ENCODE measurements at places on chromosomes 3 and 15.
A peak's percentile ranks its signal among the peaks of the same experiment; 100 is the strongest.

GRCh38 chr3:55629432-55629831 is 142.3 kb upstream of the WNT5A start:
- no peak for DNase-seq

- no peak for DNase-seq
Measured at GRCh38 chr15:57343048-57343447, 33.3 kb upstream of the CGNL1 start.

DNA sequence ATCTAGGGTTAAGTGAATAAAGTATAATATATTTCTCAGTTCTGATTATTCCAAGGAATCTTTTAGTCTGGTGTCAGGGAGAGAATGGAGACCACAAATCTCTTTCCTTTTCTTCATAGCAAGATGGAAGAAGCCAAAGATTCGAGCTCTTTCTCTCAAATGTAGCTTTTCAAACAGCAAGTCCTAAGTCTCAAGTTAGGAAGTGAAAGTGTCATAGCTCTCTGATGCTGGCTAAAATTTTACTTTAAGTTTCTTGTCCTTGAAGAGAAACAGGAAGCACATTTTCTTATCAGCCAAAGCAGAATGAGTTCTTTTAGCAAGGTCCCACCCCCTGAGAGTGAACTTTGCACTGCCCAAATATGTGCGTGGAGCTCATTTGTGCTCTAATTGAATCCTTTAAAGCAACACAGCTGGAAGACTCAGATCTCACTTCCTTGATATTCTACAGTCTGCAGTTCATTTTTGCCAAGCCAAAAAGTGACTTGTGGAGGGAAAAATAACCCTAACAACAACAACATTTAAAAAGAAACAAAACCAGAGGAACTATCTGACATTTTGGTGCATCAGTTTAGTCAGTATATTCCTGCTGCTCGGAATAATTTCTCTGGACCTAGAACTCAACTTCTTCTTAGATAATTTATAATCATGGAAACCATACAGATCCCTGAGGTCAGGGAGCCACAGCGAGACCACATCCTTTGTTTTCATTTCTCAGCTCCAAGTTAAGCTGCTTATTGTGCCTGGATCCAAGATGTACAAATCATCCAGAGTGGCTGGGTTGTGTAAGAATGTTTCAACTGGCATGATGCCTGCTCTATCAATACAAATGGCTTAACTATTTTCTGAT is 238.7 kb upstream of the P2RY1 start:
- peak; percentile 15 for DNase-seq

- no peak for DNase-seq
Measured at GRCh38 chr15:86316216-86316615, 236.5 kb downstream of the AGBL1 start.

- DNase-seq, result no peak
Measured at GRCh38 chr3:24479816-24480215, 14.8 kb downstream of the THRB start.

DNA sequence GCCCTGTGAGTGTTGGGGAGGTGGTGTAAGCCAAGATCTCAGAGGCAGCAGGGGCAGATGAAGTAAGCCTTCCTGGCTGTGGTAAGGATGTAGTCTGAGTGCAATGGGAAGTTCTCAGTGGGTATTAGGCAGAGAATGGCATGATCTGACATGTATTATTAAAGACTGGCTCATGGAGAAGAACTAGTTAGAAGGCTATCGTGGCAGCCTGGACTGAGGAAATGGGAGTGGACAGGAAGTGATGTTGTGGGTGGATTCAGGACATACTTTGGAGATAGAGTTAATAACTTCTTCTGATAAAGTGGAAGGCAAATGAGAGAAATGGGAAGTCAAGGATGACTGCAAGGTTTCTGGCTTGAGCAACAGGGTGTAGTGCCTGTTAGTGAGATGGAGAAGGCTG is 250.9 kb upstream of the CFAP20DC start:
- peak; percentile 11 for DNase-seq

DNA sequence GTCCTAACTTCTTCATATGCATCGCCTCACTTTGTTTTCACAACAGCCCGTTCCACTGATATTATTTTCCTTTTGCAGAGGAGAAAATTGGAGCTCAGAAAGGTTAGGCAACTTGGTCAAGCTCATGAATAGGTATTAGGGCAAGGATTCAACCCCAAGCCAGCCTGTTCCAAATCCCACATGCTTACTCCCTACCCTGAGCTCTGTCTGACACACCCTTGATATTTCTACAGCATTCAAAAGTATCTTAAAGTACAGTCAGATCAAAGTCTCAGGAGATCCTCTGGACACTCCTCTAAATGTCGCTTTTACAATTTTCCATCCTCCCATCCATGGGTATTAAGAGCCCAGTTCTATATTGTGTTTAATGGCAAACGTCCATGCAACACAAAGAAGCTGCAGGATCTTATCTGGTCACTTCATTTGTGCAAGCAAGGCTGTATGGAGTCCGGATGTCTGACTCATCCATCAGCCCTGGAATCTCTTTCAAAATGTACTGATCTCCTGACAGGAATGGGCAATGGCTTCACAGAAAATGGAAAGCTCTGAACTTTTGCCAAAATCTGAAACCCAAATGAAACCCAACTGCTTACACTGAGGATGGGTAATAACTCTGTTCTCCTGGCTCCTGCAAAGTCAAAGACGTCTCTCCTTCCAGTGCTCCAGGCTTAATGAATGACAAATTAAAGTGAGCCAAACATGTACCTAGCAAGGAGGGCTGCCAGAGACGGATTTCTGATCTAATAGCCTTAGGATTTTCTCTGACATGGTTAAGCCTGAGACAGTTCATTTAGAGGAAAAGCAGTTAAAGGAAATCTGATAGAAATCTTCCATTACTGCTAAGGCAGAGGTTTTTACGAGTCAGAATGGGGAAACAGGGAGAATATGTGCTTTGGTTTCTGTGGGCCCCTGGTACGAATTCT is 230.9 kb upstream of the RORA start:
- no peak for DNase-seq

- DNase-seq, result peak; percentile 46
Measured at GRCh38 chr3:149473357-149474249, 894 bp upstream of the TM4SF4 start.

GRCh38 chr3:30082652-30083051 is 523.7 kb upstream of the TGFBR2 start:
- DNase-seq, result no peak

DNA sequence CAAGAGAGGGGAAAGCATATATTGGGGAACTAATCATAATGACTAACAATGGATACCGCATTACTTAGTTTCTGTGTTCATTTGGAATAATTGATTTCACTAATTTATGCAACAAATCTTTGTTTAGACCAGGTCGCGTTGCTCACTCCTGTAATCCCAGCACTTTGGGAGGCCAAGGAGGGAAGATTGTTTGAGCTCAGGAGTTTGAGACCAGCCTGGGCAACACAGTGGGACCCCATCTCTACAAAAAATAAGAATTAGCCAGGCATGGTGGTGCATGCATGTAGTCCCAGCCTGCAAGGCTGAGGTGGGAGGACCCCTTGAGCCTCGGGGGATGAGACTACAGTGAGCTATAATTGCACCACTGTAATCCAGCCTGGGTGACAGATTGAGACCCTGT is 585.7 kb upstream of the CBLB start:
- no peak for DNase-seq

GRCh38 chr3:116815831-116816588 is 106.4 kb downstream of the TUSC7 start:
- no peak for DNase-seq

GRCh38 chr15:25508369-25509002 is 69.7 kb upstream of the UBE3A start:
- DNase-seq, result no peak

DNA sequence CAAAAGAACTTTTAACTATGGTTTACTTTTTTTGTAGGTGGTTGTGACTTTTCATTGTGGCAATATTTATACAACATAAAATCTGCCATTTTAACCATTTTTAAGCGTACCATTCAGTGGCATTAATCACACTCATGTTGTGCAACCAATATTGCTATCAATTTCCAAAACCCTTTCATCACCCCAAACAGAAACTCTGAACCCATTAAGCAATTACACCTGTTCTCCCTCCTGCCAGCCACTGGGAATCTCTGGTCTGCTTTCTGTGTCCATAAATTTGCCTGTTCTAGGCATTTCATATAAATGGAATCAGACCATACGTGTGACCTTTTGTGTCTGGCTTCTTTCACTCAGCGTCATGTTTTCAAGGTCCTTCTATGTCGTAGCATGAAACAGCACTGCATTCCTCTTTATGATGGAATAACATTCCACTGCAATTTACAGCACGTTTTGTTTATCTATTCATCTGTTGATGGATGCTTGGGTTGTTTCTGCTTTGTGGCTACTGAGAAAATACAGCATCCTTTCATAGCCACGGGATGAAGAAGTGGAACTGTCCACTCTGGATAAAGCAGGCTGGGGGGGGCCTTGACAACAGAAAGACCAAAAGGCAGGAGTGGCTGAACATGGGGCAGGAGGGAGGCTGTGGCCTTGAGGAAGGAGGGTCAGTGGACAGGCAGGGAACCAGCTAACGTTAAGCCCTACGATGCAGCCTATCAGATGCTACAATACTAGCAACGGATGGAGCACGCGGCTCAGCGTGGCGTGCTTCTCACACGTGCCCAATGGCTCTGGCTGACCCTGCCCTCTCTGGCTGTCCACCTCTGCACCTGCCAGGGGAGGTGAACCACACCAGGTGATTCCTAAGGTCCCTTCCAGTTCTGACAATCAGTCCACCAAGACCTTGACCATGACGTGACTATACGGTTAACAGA is 110.9 kb downstream of the SEC22A start:
- DNase-seq, result no peak

GRCh38 chr3:196528639-196529233 is 13.6 kb upstream of the SMCO1 start:
- DNase-seq, result peak; percentile 57

- no peak for DNase-seq
Measured at GRCh38 chr3:72811571-72811970, 36.7 kb downstream of the SHQ1 start.

GRCh38 chr15:31758126-31758525 is 272.2 kb upstream of the CHRNA7 start:
- no peak for DNase-seq

GRCh38 chr3:134232151-134232550 is 18.5 kb downstream of the RYK start:
- DNase-seq, result no peak

- DNase-seq, result no peak
Measured at GRCh38 chr3:14358426-14359211, 43.8 kb upstream of the SLC6A6 start.

DNA sequence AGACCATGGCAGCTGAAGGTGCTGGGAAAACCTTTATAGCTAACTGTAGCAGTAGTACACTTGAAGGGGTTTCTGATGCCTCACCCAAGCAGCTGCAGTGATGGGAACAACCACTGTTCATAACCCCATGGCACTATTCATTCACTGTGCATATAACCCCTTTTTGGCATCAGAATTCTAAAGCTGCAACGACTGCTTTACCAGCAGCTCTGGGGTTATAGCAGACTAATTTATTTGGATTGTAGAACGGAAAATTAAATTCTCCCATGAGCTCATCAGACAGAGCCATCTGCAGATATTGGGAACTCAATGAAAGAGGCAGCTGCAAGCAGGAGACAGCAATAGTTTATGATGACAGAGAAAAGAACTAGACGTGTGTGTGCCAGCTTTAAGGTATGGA is 28.6 kb downstream of the TFDP2 start:
- no peak for DNase-seq

DNA sequence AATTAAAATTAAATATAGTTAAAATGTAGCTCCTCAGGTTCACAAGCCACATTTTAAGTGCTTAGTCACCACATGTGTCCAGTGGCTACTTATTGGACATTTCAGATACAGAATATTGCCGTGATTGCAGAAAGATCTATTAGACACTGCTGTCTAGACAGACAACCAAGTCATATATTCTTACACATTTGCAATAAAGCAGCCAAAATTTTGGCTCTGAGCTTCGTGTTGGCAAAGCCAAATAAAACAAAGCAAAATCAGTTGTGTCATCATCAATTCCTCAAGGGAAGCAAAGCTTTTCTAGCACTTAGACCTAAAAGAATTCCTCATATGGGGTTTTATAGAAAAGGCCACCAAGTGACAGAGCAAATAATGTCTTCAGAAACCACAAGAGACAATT is 193.1 kb upstream of the LPP start:
- no peak for DNase-seq

DNA sequence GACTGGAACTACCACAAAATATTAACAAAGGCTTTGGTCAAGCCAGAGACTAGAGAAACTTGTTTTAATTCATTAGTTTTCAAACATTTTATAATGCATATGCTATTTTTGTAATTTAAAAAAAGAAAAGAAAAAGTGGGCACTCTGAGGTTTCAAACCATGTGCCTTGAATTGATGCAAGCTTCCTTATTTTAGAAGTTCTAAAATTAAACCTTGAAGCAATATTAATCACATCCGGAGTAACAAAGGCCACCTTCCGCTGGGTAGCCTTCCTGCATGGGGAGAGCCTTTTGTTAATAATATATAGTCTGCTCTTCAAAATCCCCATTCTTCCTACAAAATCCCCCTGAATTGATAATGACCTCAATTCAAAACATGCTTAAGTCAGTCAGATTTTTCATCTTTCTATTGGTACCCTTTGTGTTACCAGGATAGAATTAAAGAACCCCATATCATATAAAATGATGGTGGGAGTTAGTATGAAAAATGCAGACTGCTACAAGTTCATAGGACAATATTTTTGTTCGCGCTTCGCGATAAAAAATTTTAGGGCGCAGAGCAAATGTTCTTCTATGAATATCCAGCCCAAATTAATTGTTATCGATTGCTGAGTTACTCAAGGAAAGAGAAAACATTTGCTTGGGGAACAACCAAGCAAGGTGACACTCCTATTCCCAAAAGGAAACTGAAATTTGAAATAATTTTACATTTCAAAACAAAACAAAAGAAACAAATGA is 30.6 kb downstream of the LDHAL6B start:
- DNase-seq, result no peak

GRCh38 chr15:73984208-73984979 is 7.7 kb downstream of the STOML1 start:
- no peak for DNase-seq

DNA sequence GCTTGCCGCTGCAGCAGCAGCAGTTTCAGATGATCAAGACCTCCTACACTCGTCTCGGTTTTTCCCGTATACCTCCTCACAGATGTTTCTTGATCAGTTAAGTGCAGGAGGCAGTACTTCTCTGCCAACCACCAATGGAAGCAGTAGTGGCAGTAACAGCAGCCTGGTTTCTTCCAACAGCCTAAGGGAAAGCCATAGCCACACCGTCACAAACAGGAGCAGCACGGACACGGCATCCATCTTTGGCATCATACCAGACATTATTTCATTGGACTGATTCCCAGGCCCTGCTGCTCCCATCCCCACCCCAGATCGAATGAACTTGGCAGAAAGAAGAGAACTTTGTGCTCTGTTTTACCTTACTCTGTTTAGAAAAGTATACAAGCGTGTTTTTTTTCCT is 17.6 kb downstream of the CALML4 start:
- no peak for DNase-seq

GRCh38 chr15:68038246-68038645 is 15.9 kb upstream of the PIAS1 start:
- no peak for DNase-seq

DNA sequence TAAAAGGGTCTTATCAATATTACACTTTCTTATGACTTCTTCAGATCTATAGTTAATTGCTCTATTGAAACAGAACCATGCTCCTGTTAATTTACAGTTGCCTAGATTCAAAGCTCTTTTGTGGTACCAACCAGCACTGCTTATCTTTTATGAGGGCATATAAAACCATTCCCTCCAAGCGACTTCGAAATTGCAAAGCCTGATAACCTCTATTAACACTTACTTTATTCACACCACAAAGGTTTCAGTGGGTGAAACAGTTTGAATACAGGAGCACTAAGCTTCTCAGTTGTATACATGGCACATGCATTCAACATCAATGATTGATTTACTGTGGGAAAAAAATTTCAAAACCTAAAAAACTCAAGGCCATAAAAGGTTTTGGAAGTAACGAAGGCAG is 74.9 kb upstream of the PPIB start:
- no peak for DNase-seq
